Caco-2 (cell line): ENCODE measurements at places on chromosomes 12 and 14.

GRCh38 chr14:95313707-95314106, 6.0 kb downstream of the CLMN start:
- peak; percentile 16 for DNase-seq

DNA sequence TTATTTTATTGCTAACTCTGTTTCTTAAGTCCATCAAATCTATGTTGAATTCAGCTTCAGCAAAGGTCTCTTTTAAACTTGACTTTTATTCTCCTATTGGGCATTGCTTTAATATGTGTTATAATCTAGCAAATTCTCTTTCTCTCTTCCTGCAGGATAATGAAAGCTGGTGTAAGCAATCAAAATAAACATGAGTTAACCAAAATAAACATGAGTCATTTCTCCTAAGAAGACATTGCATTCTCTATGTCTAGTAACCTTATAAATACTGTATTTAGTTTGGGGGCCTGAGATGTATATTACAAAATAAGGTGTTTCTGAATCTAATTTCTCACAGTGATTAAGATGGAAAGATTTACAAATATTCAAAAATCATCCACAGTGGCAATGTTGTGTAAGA, 739.1 kb upstream of the ATXN7L3B start:
- no peak for DNase-seq

DNA sequence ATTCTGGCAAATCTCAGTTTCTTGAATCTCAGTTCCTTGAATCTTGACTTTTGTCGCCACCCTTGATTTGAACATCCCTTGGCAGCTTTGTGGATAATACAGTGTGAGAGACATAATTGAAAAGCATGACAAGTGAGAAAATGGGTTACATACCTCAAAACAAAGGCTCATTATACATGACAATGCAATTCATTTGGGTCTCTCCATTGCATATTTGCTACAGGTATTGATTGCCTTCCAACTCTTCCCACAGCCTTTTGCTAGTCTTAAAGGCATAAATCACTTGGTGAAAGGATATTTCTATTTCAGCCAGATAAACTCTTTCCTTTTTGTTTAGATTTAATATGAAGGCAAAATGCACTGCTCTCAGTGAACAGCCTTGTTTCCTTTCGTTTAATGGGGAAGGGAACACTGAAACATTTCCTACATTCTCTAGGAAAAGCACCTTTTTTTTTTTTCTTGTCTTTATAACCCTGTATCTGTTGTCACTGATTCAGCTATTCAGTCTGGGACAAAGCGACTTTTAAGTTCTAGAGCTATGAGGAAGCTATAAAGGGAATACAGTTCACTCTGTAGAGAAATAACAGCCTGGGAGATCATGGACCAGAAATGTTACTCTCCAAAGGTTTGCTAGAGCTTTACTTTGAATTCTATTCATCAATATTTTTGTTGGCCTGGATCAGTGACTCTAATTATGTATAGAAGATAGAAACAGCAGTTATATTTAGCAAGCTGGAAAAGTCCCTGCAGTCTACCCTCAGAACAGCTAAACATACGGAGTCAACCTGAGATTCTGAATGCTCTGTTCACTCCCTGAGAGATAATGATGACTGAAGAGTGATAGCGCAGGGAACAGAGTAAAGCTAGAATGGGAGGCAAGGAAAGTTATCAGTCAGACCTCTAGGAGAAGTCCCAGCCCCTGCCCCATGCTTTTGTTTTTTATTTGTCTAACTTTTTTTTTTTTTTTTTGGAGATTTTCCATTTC, 311.4 kb downstream of the RGS6 start:
- DNase-seq: no peak

DNA sequence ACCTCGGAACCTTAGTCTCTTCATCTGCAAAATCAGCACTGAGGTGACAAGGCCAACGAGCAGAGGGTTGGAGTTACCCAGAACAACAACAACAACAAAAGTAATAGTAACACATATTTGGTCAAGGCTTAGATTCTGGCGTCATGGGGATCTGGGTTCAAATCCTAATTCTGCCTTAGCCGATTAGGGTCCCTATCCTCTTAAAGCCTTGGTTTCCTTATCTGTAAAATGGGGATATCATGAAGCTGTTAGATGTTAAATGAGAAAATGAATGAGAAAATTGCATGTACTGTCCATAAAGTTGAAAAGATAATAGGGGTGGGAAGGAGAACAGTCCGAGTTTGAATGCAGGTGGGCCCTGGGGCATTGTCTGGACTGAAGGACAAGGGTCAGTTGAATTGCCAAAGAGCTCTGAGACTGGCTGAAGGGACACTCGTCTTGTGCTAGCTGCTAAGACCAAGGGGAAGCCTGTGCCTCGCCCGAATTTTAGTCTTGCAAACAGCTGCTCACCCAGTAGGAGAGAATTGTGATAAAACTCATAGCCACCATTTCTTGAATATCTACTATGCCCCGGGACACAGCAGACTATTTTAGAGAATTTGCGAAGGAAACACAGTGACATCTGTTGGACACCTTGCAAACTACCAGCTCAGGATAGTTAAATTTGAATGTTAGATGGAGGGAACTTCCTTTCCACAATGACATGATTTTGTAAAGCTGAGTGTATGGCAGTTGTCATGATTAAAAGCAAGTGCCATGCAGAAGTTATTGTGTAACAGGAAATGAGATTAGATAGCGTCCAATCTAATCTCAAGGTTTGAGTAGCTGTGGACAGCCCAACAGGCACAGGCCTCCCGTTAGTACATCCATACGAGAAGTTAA, 6.8 kb upstream of the HNF1A start:
- DNase-seq: no peak

DNA sequence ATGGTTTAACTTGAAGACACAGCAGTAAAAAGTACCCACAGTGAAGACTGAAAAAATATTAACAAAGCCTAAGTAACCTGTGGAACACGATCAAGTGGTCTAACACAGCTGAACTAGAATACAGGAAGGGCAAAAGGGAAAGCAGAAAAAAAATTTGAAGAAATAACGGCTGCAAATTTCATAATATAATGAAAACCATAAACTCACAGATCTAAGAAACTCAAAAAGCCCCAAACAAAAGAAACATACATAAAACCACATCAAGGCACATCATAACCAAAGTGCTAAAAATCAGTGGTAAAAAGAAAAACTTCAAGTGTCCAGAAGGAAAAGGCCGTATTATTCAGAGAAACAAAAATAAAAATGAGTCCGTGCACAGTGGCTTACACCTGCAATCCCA, 30.9 kb downstream of the SPPL3 start:
- no peak for DNase-seq

DNA sequence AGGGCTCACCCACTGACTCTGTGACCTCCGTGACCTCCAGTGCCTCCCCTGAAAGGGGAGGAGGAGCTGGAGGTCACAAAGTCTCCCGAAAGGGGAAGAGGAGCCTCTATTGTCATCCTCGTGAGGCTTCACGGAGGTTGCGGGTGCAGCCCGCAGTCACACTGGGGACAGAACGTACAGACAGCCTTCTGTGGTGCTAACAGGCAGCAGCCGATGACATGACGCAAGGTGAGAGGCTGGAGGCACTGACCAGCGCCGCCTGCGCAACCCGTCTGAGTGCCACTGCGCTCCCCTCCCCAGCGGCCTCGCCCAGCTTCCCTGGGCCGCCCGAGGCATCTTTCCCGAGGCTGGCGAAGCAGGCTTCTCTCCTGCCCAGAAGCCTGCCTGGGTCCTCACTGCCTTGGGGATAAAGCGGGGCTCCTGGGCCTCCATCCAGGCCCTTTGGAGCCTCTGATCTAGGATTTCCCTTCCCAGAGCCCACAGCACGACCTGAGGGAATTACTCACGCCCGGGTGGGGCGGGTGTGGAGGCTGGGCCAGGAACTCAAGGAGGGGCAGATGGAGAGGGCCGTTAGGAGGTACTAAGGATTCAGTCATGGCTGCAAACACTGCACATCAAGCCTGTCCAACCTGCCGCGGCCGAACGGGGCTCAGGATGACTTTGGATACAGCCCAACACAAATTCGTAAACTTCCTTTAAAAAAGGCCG, 12.3 kb upstream of the LBHD2 start:
- DNase-seq: no peak

DNA sequence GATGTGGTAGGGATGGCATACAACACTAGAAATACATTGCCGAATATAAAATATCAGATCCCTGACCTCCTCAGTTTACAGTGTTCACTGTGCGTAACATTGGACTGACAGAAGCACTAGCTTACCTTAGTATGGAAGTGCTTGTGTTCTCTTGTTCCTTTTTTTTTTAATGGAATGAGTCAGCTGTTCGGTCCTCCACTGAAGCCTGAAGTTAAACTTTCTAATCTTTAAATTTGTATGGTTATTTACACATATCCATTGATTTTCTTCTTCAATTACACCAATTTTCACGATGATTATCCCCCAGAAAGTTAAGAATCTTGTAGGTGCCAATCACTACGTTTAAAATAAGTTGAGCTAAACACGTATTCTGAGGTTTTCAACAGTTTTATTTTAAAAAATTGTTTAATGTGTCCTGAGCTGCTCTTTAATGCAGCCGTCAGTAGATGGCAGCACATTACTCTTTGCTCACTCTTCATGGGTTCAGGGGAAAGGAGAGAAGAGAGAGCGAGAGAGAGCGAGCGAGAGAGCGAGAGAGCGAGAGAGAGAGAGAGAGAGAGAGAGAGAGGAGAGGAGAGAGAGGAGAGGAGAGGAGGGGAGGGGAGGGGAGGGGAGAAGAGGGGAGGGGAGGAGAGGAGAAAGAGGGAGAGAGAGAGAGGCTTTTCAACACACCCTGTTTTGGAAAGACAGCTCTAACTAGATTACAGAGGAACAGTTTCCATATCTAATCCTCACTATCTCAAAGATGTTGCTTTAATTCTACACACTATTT, 134.7 kb upstream of the SCAF11 start:
- DNase-seq: peak; percentile 64

GRCh38 chr12:47818467-47819137, 1.1 kb downstream of the HDAC7 start:
- no peak for DNase-seq

DNA sequence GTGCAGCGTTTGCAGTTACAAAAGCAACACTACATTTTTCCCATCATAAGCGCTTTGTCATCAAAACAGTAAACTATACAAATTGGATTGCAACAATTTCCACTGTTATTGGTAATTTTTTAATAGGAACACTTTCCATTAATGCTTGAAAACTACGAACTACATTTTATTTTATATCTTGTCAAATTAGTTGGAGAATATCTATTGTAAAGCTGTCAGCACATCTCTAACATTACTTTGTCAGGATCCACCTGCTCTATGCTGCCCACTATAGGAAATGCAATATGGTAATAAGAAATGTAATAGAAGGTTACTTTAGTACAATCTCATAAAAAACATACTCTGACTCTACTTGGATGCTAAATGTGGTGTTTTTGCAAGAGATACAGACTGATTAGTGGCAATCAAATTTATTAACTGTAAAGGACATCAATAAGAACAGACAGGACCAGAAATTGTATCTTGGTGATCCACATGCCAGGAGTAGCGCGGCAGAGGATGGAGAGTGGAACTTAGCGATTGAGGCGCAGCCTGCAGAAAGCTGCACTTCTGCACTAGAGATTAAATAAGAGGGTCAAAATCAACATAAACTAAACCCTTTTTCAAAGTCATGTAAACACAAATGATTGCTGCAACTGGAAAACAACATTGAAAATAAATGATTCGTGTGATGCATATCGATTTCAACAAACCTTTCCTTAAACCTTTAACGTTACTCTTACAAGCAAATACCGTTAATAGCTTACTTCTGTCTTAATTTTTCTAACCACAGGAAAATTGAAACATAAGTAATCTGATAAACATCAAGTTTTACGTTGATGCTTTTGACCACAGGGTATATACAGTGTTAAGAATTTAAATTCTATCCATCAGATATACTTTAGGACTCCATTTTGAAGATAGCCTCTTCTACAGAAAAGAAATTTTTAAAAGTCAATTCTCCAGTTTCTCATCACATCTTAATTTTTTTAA, 3.6 kb upstream of the ARID2 start:
- DNase-seq: no peak

DNA sequence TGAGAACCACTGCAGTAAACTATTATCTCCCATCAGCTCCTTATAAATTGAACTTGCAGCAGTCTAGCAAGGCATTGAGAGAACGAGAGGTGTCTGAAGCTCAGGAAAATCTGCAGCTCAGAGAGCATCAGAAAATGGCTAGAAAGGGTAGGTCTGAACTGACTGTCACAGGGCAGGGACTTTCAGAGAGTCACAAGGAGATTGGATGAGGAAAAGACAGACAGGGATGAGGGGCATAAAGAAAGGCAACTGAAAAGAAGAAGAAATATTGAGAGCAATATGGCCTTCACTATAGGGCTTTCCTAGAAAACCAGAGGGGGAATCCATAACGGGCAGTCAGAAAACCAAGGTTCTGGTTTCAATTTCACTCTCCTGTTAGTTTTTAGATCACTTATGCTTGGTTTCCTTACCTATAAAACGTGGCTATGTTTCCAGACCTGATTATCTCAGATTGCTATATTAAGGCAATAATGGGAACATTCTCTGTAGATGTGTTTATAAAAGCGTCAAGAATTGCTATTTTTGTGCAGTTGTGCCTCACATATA, 40.9 kb downstream of the PDE6H start:
- no peak for DNase-seq

DNA sequence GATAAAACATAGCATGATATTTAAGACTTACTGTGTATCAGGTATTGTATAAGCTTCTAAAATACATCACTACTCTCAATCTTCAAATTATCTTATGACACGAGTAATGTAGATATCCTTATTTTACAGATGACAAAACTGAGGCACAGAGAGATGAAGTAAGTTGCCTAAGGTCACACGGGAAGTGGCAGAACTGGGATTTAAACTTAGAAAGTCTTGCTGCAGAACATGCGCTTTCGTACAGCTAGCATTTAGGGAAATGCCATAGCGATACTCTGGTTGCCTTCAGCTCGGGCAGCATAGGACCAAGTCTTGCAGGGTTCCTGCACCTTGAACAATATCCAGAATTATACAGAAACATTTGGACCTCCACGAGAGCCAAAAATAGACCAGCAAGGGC, 162.4 kb downstream of the BRMS1L start:
- no peak for DNase-seq

DNA sequence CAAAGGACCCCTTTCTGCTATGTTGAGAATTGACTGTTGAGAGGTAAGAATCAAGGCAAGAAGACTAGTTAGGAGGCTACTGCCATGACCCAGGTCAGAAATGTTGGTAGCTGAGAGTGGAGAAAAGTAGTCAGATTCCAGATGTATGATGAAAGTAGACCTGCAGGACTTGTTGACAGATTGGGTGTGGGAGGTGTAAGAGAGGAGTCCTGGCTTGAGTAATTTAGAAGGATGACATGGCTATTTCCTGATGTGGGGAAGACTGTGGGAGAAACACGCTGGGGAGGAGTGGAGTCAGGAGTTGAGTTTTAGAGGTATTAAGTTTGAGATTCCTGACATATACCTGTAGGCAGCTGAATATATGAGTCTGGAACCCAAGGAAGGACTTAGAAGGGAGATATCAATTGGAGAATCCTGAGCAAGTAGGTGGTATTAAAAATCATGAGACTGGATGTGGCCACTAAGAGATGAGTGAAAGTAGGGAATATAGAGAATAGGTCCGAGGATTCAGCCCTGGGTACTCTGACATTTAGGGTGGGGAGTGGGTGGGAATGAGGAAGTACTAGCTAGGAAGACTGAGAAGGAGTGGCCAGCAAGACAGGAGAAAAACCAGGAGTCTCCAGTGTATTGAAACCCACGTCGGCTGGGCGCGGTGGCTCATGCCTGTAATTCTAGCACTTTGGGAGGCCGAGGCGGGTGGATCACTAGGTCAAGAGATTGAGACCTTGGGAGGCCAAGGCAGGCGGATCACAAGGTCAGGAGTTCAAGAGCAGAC, 12.6 kb upstream of the DDX47 start:
- no peak for DNase-seq
